ENCODE measurements at places on chromosomes 6 and 20. TPM values are rescaled to one million over a fixed set of nuclear protein-coding genes. Genes with fewer than 3 reads are reported as not detected.

C6orf118 gene
- 1.1 TPM for polyA plus RNA-seq

CBLN4 gene
- 0.14 TPM for polyA plus RNA-seq

UST gene
- polyA plus RNA-seq, result not detected

TNFRSF6B gene
- 1.7 TPM for polyA plus RNA-seq

LKAAEAR1 gene
- polyA plus RNA-seq, result 0.21 TPM

C20orf141 gene
- polyA plus RNA-seq, result not detected

FILIP1 gene
- polyA plus RNA-seq, result 51.7 TPM

FAM162B gene
- polyA plus RNA-seq, result 7.8 TPM

KCNB1 gene
- 13.6 TPM for polyA plus RNA-seq

GRCh38 chr6:44072959-44073611 is 54.2 kb downstream of the MRPL14 start:
- peak; percentile 95 for DNase-seq

- DNase-seq, result no peak
Observed at GRCh38 chr6:147022041-147022440, 182.2 kb upstream of the STXBP5 start.

GRCh38 chr20:57229490-57229889 is 37.0 kb downstream of the BMP7 start:
- DNase-seq, result no peak

DNA sequence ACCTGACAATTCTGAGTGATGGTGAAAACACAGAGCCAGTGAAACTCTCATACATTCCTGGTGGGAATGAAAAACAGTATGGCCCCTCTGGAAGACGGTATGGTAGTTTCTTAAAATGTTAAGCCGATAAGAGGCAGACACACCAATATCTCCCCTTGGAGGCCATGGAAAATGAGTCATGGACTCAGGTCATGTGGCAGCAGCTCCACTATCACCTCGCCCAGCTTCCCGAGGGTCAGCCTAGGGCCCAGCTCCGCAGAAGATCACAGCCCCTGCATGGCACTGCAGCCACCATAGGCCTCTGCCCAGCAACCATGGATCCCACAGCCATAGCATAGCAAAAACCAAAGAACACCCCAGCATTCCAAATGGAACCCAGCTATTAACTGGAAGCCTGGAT is 21.4 kb downstream of the BPIFA1 start:
- no peak for DNase-seq

DNA sequence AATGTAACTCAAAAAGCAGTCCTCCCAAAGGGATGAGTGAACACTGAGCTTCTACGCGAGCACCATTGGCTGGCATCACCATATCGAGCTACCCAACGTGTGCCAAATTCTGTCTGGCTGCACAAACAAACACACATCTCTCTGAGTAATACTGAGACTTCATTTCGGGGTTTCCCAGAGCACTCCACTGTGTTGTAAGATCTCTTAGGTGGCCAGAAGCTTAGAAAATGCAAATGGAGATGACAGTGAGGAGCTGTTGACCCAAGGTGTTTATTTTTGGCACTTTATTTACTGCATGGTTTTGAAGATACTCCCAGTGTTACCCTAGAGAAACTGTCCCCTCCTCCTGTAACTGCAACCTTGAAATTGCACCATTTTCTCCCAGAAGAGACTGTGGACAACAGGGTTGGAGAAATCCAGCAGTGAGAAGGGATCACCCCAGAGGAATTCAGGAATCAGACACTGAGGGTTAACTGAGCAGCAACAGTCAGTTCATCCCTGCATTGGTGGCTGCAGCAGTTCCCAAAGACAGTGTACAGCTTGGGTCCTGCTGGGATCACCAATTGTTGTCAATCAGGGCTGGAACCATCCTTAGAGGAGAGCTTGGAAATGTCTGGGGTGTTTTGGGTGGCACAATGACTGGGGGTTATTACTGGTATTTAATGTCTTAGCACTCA is 1.0 kb upstream of the RIPOR2 start:
- no peak for DNase-seq

GRCh38 chr6:134339216-134339615 is 21.3 kb upstream of the SGK1 start:
- no peak for DNase-seq

GRCh38 chr20:3509064-3509463 is 38.2 kb downstream of the ATRN start:
- DNase-seq, result no peak

- no peak for DNase-seq
Observed at GRCh38 chr6:33886673-33887144, 82.9 kb upstream of the MLN start.

GRCh38 chr6:152277826-152278329 is 359.3 kb downstream of the SYNE1 start:
- DNase-seq, result no peak

DNA sequence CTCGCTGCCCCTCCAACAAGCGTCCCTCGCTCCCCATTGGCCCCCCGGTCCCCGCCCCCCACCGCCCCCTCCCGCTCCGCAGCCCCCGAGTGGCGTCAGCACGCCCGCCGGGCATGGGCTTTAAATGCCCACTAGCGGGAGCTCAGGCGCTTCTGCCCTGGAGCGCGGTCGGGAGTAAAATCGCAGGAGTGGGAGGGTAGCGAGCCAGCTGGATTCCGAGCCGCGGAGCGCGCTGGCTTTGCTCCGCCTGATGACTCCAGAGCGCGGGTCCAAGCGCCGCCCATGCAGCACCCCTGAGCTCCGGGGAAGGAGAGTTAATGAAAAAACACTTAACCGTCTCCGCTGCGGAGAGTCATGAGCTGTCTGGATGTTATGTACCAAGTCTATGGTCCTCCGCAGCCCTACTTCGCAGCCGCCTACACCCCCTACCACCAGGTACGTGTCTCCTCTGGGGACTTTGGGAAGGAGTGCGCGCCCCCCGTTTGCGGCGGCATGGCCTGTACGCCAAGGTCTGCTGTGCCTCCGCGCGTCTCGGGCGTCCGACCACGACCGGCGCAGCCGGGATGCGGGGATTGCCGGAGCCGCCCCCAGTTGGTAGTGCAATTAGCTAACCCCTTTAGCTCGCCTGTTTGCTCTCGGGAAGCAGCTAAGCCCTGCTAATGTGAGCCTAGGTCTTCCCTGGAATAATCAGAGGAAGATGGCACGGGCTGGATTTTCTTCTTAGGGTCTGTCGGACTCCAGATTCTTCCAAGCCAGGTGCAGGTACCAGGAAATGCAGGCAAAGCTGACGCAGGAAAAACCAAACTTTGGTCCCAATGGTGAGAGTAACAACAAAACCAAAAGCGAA is at the start of gene VGLL2:
VGLL2 (plus strand) TSS at position 149 of the 847 bp plus-strand sequence; CDS start at position 355, 206 bp downstream.
- peak; percentile 70 for DNase-seq

- no peak for DNase-seq
Observed at GRCh38 chr6:137894779-137895385, 27.8 kb downstream of the TNFAIP3 start.

DNA sequence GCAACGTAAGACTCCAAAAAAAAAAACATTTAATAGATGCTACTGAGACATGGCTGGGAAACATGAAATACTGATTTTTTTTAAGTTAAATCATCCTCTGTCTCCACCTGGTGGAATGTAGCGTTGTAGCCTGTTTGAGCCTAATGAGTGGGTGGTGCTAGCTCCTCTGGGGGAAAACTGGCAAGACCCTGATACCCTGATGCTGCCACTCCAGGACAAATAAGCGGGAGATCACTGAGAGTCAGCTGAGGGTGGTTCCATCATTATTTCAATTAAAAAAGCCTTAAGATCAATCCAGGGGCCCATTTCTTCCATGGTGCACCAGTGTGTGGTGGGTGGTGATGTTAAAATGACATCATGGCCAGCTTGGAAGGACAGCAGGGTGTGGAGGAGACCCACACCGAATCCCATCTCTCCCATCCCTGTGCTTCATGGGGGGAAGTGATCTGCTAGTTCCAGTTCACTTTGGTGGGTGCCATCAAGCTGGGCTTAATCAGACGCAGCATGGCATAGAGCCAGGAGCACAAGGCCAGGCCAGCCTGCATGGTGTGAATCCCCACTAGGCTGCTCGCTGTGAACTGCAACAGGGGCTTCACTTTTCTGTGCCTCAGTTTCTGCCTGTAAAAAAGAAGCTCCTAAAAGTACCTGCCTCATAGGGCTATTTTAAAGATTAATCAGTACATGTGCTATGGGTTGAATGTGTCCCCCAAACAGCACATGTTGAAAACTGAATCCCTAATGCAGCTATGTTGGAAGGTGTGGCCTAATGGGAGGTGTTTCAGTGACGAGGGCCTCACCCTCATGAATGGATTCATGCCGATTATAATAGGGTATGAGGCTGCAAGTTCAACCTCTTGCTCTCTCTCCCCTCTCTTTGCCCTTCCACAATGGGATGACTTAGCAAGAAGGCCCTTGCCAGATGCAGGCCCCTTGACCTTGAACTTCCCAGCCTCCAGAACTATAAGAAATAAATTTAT is 13.0 kb upstream of the MRPS10 start:
- DNase-seq, result no peak

DNA sequence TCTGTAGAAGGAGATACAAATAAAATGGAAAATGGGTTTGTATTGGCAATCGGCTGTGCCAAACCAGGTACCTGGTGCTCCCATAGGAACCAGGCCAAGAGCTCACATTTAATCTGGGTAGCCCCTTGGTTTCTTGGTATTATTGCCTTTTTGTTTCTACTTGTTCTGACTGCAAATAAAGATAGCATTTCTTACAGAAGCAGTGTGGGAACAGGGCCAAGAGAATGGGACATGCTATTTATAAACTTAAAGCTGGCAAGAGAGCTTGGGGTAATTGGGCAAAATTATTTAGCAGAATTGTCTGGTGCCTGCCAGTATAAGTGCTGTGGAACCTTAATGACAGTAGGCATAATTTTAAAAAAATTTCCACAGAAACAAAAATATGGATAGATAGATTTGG is 113.5 kb upstream of the GLP1R start:
- DNase-seq, result no peak

DNA sequence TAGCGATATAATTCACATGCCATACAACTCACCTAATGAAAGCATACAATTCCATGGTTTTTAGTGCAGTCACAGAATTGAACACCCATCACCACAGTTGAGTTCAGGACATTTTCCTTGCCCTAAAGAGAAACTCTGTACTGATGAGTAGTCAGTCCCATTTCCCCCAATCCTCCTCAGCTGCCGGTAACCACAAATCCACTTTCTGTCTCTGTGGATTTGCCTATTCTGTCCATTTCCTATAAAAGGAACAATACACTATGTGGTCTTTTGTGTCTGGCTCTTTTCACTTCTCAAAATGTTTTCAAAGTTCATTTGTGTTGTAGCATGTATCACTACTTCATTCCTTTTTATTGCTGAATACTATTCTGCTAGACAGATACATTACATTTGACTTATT is 67.9 kb upstream of the TGM3 start:
- no peak for DNase-seq

- no peak for DNase-seq
Observed at GRCh38 chr6:33329058-33329457, 11.5 kb upstream of the ZBTB22 start.

GRCh38 chr6:155530219-155530834 is 74.7 kb upstream of the NOX3 start:
- peak; percentile 28 for DNase-seq

DNA sequence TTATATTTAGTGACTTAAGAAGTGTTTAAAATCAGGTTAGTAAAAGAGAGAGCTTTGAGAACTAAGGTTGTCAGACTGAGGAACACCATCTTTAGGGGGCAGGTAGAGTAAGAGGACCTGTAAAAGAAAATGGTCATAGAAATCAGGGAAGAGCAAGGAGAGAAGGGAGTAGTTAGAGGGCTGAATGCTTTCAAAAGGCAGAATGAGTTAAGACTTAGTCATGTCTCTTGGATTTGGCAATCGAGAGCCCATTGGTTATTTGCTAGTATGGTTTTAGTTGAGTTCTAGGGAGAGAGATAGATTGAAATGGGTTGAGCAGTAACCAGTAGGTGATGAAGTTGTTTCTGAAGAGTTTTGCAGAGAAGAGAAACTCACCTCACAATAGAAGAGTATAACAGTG is 51.1 kb downstream of the RALGAPB start:
- DNase-seq, result no peak

- no peak for DNase-seq
Observed at GRCh38 chr6:158078320-158078719, 89.7 kb downstream of the SERAC1 start.

DNA sequence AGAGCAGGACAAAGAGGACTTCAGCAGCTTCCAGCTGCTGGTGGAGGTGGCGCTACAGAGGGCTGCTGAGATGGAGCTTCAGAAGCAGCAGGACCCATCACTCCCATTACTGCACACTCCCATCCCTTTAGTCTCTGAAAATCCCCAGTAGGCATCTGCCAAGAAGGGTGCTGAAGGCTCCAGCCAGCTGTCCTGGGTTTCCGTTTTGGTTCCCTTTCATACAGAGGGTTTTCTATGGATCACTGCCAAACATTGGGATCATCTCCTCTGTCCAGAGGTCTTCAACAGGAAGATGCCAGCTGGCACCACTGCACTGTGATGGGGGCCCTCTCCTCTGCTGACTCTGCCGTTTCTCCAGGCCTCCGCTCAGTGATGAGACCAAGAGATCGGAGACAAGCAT is 14.3 kb upstream of the RAB5IF start:
- DNase-seq, result no peak

GRCh38 chr6:44234101-44235025 is 11.0 kb downstream of the SLC29A1 start:
- DNase-seq, result peak; percentile 68

DNA sequence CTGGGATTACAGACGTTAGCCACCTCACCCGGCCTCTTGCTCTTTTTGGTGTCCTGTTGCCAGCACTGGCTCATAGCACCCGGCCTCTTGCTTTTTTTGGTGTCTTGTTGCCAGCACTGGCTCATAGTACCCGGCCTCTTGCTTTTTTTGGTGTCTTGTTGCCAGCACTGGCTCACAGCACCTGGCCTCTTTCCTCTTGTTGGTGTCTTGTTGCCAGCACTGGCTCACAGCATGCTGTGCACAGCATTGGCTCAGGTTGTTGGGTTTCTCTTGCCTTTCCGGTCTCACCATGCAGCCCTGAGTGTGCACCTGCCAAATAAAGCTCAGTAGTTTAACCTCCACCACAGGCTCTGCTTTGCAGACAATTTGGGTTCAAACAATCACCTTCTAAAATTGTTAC is 208.2 kb downstream of the THBS2 start:
- DNase-seq, result peak; percentile 29

DNA sequence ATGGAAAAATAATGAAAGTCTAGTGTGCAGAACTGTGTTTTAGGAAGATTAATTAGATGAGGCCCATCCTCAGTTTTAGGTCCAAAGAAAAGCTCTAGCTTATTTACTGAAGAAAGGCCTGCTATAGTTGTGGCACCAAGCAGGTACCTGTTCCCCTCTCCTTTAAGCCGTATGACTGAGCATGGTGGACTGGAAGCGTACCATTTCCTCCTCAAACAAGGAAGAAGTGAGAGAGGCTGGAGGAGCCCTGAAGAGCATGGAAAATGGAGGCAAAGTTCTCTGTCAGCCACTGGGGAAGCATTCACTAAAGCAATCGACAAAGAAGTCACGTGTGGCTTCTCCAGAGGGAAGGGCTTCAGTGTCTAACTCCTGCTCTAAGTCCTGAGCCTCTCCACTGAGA is 100.2 kb downstream of the MAN1A1 start:
- no peak for DNase-seq

GRCh38 chr6:136716917-136717715 is 75.2 kb downstream of the MAP3K5 start:
- DNase-seq, result peak; percentile 19

- DNase-seq, result no peak
Observed at GRCh38 chr20:4685923-4686221, 35.8 kb upstream of the PRND start.

- no peak for DNase-seq
Observed at GRCh38 chr6:105401247-105402089, 1.4 kb downstream of the PREP start.

Data from muscle of arm (tissue), 14 donors.